ENCODE measurements at places on chromosomes 7 and 10. TPM values are rescaled to one million over a fixed set of nuclear protein-coding genes. Genes with fewer than 3 reads are reported as not detected.

DNA sequence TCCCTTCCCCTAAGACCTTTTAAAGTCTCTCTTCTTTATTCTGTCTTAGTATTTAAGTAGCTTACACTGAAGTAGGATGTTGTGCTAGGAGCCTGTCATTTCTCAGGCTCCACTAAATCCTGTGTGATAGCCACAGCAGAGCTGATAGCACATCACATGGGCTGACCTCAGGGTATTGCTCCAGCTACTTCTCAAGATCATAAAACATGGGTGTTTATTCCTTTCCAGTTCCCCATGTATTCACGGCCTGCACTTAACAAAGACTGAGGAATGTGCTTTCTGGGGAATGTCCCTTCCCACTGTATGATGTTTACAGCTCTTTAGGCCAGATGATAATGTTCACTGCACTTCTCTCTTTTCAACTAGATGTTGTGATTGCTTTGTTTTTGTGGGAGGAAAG lies 1086.8 kb downstream of the KCNMA1 start:
- H3K36me3 ChIP-seq = no peaks in the 10 kb centered on the region
- no peaks in the 10 kb centered on the region for H3K27me3 ChIP-seq
- no peak overlapping the region for H3K27ac ChIP-seq
- no peaks in the 10 kb centered on the region for H3K4me1 ChIP-seq
- no peak for DNase-seq

DNA sequence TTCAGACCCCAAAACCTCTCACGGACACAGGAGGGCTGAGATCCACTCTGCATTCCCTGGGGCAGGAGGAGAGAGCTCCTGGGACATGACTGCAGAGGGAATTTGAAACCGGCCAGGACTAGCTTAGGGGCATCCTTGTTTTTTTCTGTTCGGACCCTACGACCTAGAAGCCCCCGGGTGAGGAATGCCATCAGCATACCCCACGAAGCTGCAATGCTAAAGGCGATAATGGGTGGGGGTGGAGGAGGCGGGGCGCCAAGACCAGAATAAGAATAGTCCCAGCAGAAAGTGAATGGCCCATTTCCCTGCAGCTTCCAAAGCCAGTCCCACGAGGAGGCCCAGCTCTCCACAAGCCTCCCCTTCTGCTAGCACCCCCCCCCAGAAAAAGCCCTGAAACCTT lies 4.0 kb downstream of the PDGFA start:
- H3K4me3 ChIP-seq = no peak overlapping the region
- no peaks in the 10 kb centered on the region for H3K27me3 ChIP-seq
- peaks cover 18% of the 10 kb centered on the region for H3K4me1 ChIP-seq
- no peak overlapping the region for H3K27ac ChIP-seq
- H3K36me3 ChIP-seq = no peaks in the 10 kb centered on the region

- H3K27me3 ChIP-seq = no peaks in the 10 kb centered on the region
- no peak overlapping the region for H3K27ac ChIP-seq
- H3K4me3 ChIP-seq = no peak overlapping the region
- no peak for DNase-seq
- no peaks in the 10 kb centered on the region for H3K4me1 ChIP-seq
Observed at GRCh38 chr10:3494838-3495230, 290.2 kb downstream of the KLF6 start.

GRCh38 chr7:154431045-154431444 lies 378.8 kb downstream of the DPP6 start:
- DNase-seq = no peak
- no peak overlapping the region for H3K4me3 ChIP-seq
- H3K27ac ChIP-seq = no peak overlapping the region
- no peaks in the 10 kb centered on the region for H3K27me3 ChIP-seq
- no peaks in the 10 kb centered on the region for H3K36me3 ChIP-seq

DNA sequence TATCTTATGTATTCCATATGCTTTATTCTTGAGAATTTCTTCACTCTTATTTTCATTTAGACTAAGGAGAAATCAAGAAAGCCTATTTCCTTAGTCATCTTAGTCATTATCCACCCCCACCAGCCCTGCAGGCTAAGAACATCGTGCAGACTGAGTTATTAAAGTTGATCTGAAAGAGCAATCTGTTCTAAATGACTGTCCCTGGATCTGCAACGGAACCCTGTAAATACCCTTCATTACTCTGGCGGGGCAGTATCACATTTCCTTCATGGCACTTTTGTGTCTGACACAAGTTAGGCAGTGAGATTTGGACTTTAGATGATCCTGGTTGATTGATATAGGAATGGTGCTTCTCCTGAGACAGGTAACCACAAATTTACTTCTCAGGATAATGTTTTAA lies 3.5 kb upstream of the MYPN start:
- DNase-seq = no peak
- H3K4me3 ChIP-seq = no peak overlapping the region
- H3K27ac ChIP-seq = no peak overlapping the region

DNA sequence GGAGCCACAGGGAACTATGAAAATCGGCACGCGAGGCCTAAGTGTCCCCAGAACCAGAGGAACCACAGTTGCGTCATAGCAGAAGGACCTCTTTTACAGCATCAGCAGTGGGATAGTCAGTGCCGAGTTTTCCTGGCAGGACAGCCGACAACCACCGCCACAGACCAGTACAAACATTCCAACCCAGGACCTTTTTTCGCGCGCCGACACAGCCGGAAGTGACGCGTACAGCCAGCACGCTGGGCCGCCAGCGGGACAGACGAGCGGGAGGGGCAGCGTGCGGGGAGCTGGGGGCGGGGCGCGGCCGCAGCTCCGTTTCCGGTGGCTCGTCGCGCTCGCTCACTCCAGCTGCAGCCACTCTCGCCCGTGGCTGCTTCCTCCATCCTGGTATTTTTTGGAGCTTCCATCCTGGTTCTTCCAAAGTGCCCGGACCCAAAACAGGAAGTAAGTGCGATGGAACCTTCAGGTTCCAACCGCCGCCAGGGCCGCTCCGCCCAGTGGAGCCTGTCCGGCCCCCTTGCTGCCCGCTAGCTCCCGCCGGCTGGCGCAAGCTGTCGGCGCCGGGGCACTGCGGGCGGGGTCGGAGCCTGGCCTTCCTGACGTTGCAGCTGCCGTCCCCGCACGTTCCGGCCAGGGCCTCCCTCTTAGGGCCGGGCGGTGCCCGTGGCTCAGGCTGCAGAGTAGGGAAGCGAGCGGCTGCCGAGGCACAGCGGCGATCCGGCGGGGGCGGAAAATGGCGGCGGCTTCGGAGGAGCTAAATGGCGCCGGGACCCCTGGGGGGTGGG lies at the start of gene DMTF1:
Gene DMTF1, plus strand, starts transcription at position 342 of the 785 bp plus-strand sequence. CDS start 12,489 bp downstream, outside the sequence.
- H3K27me3 ChIP-seq = no peaks in the 10 kb centered on the region
- peak within 1 kb of the TSS; percentile 72 for H3K4me3 ChIP-seq
- peak; percentile 85 for DNase-seq

DNA sequence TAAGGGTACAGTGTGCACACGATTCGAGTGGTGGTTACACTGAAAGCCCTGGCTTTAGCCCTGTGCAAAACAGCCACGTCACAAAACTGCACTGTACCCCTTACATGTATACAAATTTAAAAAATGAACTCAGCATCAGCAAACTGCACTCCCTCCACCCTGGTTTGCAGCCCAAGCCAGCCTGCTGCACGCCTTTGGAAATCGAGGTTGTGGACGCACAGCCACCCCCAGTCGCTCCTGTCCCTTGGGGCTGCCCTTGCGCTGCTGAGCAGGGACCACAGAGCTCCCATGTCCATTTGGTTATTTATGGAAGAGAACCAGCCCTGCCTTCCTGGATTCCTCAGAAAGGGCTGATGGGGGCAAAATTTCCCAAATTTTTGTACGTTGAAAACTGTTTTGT lies 98.8 kb downstream of the INPP5A start:
- H3K27ac ChIP-seq = no peak overlapping the region
- H3K36me3 ChIP-seq = no peaks in the 10 kb centered on the region
- no peak for DNase-seq
- no peak overlapping the region for H3K4me3 ChIP-seq
- H3K4me1 ChIP-seq = no peaks in the 10 kb centered on the region

- H3K27ac ChIP-seq = no peak overlapping the region
- DNase-seq = no peak
- H3K36me3 ChIP-seq = no peaks in the 10 kb centered on the region
- no peaks in the 10 kb centered on the region for H3K27me3 ChIP-seq
- H3K4me1 ChIP-seq = no peaks in the 10 kb centered on the region
Observed at GRCh38 chr7:76233538-76234281, 32.0 kb downstream of the SRRM3 start.

DNA sequence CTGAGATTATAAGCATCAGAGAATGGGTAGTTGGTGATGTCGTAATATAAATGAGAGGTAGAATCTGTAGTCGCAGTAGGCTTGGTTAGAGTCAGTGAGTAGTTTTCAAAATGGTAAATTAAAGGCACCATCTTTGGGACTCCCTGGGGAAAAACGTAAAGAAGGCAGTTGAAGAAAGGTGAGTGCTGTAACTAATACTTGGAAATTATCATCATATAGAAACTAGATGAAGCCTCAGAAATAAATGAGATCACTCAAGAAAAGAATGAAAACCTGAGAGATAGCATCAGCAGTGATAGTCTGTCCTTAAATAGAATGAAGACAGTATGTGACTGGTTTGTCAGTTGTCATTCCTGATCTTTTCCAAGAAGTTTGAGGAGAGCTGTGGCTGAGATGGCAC lies 23.8 kb downstream of the PALS2 start:
- no peak for DNase-seq
- H3K36me3 ChIP-seq = no peaks in the 10 kb centered on the region
- no peaks in the 10 kb centered on the region for H3K27me3 ChIP-seq
- H3K4me3 ChIP-seq = no peak overlapping the region
- no peak overlapping the region for H3K27ac ChIP-seq
- H3K4me1 ChIP-seq = no peaks in the 10 kb centered on the region

DNA sequence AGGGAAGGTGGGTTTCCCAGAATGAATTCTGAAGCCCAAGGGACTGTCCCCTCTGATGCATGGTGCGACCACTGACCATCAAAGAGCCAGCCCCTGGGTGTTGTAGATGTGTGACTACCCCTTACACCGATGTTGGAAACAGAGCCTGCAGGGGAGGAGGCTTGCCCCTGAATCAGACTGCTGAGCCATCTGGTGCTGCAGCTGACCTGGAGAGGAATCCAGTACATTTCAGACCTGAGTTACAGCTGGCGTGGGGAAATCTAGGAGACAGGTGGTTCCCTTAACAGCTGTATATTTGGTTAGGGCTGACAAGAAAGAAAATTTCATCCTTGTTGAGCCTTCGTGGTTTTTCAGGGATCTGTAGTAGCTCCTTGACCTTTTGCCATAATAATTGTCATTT lies 195.5 kb downstream of the CELF2 start:
- H3K36me3 ChIP-seq = peaks cover 9% of the 10 kb centered on the region
- H3K27me3 ChIP-seq = no peaks in the 10 kb centered on the region
- no peak overlapping the region for H3K4me3 ChIP-seq
- peaks cover 85% of the 10 kb centered on the region for H3K4me1 ChIP-seq
- DNase-seq = no peak

GRCh38 chr10:59586407-59586891 lies 123.2 kb downstream of the SLC16A9 start:
- H3K4me1 ChIP-seq = no peaks in the 10 kb centered on the region
- no peak overlapping the region for H3K27ac ChIP-seq
- H3K36me3 ChIP-seq = no peaks in the 10 kb centered on the region
- no peak for DNase-seq

GRCh38 chr10:63363951-63364350 lies 101.8 kb downstream of the JMJD1C start:
- no peaks in the 10 kb centered on the region for H3K27me3 ChIP-seq
- H3K4me1 ChIP-seq = no peaks in the 10 kb centered on the region
- no peak overlapping the region for H3K27ac ChIP-seq
- no peak overlapping the region for H3K4me3 ChIP-seq
- DNase-seq = no peak
- H3K36me3 ChIP-seq = no peaks in the 10 kb centered on the region

DNA sequence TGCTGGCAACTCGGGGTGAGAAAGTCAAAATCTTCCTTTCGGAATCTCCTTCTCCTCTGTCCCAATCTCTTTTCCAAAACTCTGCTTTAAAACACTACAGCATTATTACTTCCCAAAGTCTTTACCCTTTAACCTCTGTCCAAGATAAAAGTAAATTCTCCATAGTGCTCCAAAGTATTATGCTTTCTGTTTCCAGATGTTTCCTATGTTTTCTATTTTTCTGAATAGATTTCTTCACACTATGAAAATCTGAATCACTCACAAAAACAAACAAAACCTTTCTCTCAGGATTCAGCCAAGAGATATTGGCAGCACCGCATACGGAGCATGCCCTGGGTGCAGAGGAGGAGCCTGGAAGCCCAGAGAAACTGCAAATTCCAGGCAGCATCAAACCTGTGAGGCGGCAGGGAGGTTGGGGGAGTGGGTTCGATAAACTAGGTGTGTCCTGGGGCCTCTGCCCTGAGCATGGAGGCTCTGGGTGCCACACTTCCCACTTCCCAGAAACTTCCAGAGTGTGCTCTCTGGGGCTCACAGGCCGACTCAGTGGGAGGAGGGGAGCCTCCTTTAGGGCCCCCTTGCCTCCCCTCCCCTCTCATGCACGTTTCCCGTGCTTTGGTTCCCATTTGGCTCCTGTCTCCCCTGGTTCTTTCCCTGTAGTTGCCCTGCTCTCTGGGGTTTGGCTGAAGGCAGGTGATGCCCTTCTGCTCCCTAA lies 35.6 kb downstream of the VIPR2 start:
- H3K27ac ChIP-seq = no peak overlapping the region
- DNase-seq = no peak
- no peaks in the 10 kb centered on the region for H3K27me3 ChIP-seq
- H3K4me1 ChIP-seq = no peaks in the 10 kb centered on the region
- no peaks in the 10 kb centered on the region for H3K36me3 ChIP-seq

DNA sequence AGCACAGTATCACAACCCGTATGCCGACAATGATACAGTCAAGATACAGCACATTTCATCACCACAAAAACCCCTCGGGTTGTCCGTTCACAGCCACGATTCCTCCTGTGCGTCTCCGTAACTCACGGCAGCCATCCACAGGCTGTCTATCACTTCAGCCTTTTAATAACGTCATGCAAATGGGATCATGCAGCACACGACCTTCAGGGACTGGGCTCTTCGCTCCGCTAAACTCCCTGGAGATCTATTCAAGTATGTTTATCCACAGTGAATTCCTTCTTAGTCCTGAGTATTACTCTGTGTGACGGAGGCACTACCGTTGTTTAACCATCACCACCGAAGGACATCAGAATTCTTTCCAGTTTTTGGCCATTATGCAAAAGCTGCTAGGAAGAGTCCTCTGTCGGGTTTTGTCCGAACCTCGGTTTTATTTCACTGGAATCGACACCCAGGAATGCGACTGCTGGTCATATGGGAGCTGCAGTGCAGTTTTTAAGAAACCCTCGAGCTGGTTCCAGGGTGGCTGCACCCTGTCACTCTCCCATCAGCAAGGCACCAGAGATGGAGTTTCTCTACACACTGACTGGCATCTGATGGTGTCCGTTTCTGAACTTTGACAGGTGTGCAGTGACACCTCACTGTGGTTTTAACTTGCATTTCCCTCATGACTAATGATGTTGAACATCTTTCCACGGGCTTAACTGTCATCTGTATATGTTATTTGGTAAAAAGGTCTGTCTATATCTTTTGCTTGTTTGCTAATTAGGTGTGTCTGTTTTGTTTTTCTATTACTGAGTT lies 193.6 kb downstream of the MAD1L1 start:
- no peak overlapping the region for H3K4me3 ChIP-seq
- DNase-seq = no peak
- H3K27ac ChIP-seq = peak overlapping the region; percentile 34
- no peaks in the 10 kb centered on the region for H3K36me3 ChIP-seq
- peaks cover 23% of the 10 kb centered on the region for H3K4me1 ChIP-seq

SPDYE6 gene
- polyA plus RNA-seq = 0.14 TPM

- no peaks in the 10 kb centered on the region for H3K4me1 ChIP-seq
- no peak overlapping the region for H3K27ac ChIP-seq
- no peaks in the 10 kb centered on the region for H3K36me3 ChIP-seq
- no peak overlapping the region for H3K4me3 ChIP-seq
Observed at GRCh38 chr10:33386926-33387325, 52.5 kb upstream of the NRP1 start.

- no peaks in the 10 kb centered on the region for H3K27me3 ChIP-seq
- H3K36me3 ChIP-seq = no peaks in the 10 kb centered on the region
- H3K4me1 ChIP-seq = no peaks in the 10 kb centered on the region
- no peak for DNase-seq
Observed at GRCh38 chr10:78966182-78966787, 102.5 kb upstream of the ZMIZ1 start.

Data from naive thymus-derived CD4-positive, alpha-beta T cell (primary cell).